Sciatic nerve (tissue), 2 donors: ENCODE measurements at places on chromosomes 12 and 14.

DNA sequence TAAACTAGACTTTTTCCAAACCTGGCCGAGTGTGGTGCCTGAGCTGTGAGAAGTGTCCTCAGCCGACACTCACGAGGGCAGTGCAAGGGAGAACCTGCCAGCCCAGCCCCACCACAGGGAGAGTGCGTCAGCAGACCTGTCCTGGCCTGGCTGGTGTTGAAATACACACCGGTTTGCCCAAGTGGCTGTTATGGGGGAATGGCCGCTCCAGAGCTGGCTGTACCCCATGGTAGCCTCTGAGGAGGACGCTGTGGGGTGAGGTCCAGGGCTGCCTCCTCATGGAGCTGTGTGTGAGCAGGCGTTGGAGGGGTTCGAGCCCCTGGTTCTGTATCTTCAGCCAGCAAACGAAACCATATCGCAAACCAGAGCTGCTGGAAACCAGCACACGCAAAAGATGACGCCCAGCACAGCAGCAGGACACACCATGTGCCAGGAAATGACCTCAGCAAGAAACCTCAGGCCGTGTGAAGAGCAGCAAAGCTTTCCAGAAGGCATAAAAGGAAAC lies 9.4 kb downstream of the ANKRD9 start:
- DNase-seq, result no peak

- DNase-seq, result no peak
Measured at GRCh38 chr12:14113031-14113430, 131.6 kb upstream of the GRIN2B start.

DNA sequence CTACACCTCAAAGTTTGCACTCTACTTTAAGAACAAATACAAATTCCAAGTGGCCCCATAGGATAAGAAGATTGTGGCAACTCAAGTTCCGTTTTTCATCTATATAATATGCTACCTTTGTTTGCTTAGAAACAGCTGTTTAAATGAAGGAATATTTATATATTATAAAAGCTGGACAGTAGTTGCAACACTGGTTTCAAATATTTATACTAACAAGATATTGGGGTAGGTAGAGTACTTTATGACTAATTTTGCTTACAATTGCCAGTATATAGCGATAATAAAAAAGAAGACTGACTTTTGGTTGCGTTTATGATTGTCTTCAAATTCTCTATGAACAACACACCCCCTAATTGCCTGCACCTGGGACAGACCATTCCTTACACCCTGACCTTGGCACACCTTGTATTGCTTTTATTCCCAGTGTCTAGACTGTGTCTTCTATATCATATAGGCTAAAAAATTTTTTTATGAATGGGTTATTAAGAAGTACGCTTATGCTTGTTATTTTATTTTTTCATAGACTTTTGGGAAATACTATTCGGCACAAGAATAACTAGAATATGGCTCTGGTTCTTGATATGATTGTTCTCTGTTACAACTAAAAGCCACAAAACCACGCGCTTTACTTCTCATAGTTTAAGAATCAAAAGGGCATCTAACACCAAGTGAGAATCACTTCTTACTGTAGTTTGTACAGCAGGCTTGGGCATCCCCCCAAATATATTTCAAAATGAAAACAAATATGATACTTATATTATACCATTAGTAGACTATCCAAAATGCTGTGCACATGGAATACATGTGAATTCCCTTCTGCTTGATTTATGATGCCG lies 455.4 kb upstream of the DCN start:
- no peak for DNase-seq

DNA sequence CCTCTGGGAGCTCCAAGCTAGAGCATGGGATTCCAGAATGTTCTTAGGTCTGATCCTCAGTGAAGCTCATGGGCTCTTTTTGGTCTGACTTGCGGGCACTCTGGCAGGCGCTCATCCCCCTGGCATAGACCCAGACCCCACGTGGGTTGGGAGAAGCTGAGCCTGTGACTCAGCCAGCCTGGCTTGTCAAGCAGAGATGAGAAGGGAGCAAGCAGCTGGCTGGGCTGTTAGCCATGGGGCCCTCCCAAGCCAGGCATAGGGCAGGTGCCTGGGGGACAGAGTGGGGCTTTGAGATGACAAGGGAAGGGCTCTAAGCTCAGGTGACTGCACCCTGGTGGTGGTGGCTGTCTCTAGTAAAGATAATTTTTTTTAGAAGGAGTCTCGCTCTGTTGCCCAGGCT lies 80.3 kb upstream of the NOS1 start:
- DNase-seq, result no peak

DNA sequence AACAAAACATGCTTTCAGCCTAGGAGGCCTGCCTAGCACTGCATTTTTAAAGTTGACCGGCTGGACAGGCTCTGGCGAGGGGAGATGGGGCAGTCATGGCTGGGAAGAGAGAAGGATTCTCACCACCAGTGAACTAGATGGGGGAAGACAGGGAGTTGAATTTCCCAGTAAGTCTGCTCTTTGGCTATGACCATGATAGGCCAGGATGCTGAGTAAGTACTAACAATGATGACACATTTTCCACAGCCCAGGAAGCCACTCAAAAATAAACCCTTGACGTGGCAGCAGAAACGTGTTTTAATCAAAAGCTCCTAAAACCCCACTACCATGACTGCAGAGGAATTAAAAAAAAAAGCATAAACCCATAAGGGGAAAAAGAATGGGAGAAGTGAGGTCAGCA lies 19.0 kb downstream of the KCTD10 start:
- no peak for DNase-seq

DNA sequence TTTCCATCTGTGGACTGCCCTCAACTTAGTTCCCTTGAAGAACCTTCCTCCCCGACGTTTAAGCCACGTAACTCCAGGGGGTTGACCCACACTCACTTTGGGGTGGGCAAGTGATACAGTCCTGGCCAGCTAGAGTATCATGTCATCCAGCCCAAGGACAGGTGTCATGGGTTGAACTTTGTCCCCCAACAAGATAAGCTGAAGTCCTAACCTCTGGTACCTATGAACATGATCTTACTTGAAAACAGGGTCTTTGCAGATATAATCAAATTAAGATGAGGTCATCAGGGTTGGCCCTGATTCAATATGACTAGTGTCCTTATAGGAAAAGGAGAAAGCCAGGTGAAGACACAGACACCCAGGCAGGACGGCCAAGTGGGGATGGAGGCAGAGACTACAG lies 68.6 kb downstream of the ITPK1 start:
- no peak for DNase-seq
